ENCODE measurements at places on chromosomes 11 and 22.

- no peak overlapping the region for H3K4me3 ChIP-seq
- H3K4me1 ChIP-seq: peaks cover 2% of the 10 kb centered on the region
- DNase-seq: no peak
- H3K27ac ChIP-seq: no peak overlapping the region
Measured at GRCh38 chr11:4191031-4191571, 96.5 kb downstream of the RRM1 start.

DNA sequence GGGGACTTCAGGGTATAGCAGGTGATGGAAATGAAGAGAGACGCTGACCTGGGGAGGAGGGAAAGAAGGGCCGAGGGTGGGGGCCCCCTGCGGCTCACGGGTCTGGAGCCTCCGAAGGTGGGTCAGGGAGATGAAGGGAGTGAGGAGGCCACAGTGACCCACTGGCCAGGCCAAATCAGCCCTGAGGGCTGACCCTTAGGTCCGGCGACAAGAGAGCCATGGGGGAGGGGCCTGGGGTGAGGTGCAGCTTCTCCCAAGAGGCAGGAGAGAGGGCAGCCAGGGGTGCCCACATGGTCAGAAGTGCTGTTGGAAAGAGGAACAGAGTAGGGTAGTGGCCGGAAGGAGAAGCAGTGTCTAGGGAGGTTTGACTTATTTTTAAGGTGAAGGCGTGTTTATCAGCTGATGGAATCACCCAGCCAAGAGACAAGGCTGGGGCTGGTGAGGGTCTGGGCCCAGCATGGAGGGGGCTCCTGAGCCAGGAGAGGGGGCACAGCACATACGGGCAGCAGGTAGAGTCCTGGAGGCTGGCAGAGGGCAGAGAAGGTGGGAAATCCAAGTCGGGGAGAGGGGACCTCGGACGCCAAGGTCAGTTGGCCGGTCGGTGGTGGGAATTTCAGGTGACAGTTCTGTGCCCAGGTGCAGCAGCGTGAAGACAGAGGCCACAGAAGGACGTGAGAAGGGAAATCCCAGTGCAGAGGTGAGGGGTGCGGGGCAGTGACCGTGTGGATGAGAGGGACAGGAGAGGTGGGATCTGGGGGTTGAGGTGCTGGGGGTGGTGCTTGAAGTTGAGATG, 49.0 kb downstream of the LINC01488 start:
- no peaks in the 10 kb centered on the region for H3K4me1 ChIP-seq
- DNase-seq: no peak
- no peaks in the 10 kb centered on the region for H3K36me3 ChIP-seq
- H3K27ac ChIP-seq: no peak overlapping the region
- H3K27me3 ChIP-seq: no peaks in the 10 kb centered on the region
- no peak overlapping the region for H3K4me3 ChIP-seq

DNA sequence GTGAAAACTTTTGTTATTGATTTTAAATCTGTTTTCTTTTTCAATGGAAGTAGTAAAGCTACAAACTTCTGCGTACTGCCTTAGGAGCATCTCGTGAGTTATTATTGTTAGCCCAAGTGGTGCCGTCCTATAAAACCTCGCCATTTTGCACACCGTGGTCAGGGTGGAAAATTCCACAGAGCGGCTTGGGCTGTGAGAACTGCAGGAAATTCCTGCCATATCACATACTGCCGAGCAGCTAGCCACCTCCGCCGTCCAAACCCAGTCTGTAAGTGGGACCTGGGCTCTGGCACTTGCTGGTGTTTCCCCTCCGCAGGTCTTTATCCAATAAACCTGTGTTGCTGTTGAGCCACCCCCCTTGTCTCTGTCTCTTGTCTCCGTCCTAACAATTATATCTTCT, 88.0 kb upstream of the POU2AF2 start:
- no peaks in the 10 kb centered on the region for H3K4me1 ChIP-seq
- DNase-seq: no peak
- H3K4me3 ChIP-seq: no peak overlapping the region
- no peak overlapping the region for H3K27ac ChIP-seq
- H3K27me3 ChIP-seq: no peaks in the 10 kb centered on the region

GRCh38 chr11:107683061-107683460, 28.8 kb downstream of the SLN start:
- no peak overlapping the region for H3K4me3 ChIP-seq
- H3K4me1 ChIP-seq: no peaks in the 10 kb centered on the region
- no peak for DNase-seq
- no peak overlapping the region for H3K27ac ChIP-seq
- no peaks in the 10 kb centered on the region for H3K27me3 ChIP-seq

- no peak overlapping the region for H3K27ac ChIP-seq
- no peak overlapping the region for H3K4me3 ChIP-seq
- H3K27me3 ChIP-seq: no peaks in the 10 kb centered on the region
- H3K36me3 ChIP-seq: no peaks in the 10 kb centered on the region
- DNase-seq: no peak
Measured at GRCh38 chr11:121645001-121645400, 192.2 kb upstream of the SORL1-AS1 start.

GRCh38 chr11:70305501-70305900, 35.0 kb downstream of the PPFIA1 start:
- H3K36me3 ChIP-seq: no peaks in the 10 kb centered on the region
- no peak overlapping the region for H3K27ac ChIP-seq
- no peaks in the 10 kb centered on the region for H3K27me3 ChIP-seq
- no peak for DNase-seq
- H3K4me1 ChIP-seq: peaks cover 14% of the 10 kb centered on the region
- no peak overlapping the region for H3K4me3 ChIP-seq

DNA sequence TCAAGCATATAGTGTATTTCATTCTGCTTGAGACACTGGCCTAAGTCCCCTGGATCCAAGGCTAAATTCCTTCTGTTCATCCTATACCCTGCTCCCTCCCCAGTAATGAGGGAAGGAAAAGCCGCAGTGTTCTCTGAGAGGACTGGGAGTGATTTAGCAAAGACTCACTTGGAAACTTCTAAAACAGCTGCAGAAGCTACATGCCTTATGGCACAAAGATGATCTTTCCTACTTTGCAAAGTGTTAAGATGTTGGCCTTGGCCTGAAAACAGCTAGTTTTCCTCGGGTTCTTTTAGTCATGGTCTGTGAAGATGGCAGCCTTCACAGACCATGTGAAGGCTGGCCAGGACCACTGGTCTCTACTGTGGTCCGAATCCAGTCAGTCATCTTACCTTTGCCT, 65.7 kb downstream of the ABTB2 start:
- no peak for DNase-seq
- H3K4me3 ChIP-seq: no peak overlapping the region
- H3K27ac ChIP-seq: no peak overlapping the region
- no peaks in the 10 kb centered on the region for H3K4me1 ChIP-seq
- no peaks in the 10 kb centered on the region for H3K27me3 ChIP-seq

GRCh38 chr11:40819230-40819629, 640.2 kb downstream of the LRRC4C start:
- H3K36me3 ChIP-seq: no peaks in the 10 kb centered on the region
- H3K27ac ChIP-seq: no peak overlapping the region
- no peaks in the 10 kb centered on the region for H3K27me3 ChIP-seq

DNA sequence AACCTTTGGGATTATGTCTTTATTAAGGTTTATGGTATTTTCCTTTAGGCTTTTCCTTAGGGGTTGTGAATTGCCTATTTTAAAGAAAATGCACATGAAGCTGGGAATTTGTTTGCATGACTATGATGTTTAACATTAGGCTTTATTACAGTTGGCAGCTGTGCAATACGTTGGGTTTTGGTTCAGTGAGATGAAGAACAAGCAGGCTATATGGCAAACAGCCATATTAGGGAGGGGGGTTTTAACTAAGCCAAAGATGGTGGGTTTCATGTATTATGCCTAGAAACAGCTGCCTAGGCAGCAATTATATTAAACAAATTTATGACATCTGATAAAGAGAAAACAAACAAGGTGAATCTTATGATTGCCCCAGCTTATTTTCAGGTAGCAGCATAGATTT, 880.8 kb downstream of the FAM181B start:
- H3K4me1 ChIP-seq: no peaks in the 10 kb centered on the region
- no peak overlapping the region for H3K27ac ChIP-seq
- no peaks in the 10 kb centered on the region for H3K27me3 ChIP-seq
- no peaks in the 10 kb centered on the region for H3K36me3 ChIP-seq
- no peak for DNase-seq
- H3K4me3 ChIP-seq: no peak overlapping the region

GRCh38 chr11:110621826-110622225, 90.4 kb downstream of the ARHGAP20 start:
- H3K36me3 ChIP-seq: no peaks in the 10 kb centered on the region
- no peak overlapping the region for H3K4me3 ChIP-seq
- no peak overlapping the region for H3K27ac ChIP-seq
- DNase-seq: no peak

DNA sequence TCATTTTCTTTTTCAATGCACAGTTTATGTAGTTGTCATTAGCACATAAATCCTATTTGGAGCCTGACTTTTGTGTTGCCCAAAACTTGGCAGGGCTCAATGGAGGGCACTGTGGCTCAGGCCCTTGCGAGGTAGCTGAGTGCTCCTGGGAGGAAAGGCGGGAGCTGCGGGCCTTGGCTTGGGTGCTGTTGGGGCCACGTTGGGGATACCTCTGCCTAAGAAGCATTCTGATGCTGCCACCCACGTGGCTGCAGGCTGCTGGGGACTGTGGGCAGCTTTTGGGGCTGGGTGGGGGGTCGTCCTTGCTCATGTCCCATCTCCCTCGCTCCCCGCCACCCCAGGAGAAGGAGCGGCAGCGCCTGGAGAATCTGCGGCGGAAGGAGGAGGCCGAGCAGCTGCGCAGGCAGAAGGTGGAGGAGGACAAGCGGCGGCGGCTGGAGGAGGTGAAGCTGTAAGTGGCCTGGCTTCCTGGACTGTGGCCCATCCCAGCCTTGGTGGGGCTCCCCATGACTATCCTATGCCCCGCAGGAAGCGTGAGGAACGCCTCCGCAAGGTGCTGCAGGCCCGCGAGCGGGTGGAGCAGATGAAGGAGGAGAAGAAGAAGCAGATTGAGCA, 20.9 kb downstream of the INCENP start:
- no peak for DNase-seq
- no peak overlapping the region for H3K27ac ChIP-seq
- peaks cover 11% of the 10 kb centered on the region for H3K36me3 ChIP-seq
- no peak overlapping the region for H3K4me3 ChIP-seq

DNA sequence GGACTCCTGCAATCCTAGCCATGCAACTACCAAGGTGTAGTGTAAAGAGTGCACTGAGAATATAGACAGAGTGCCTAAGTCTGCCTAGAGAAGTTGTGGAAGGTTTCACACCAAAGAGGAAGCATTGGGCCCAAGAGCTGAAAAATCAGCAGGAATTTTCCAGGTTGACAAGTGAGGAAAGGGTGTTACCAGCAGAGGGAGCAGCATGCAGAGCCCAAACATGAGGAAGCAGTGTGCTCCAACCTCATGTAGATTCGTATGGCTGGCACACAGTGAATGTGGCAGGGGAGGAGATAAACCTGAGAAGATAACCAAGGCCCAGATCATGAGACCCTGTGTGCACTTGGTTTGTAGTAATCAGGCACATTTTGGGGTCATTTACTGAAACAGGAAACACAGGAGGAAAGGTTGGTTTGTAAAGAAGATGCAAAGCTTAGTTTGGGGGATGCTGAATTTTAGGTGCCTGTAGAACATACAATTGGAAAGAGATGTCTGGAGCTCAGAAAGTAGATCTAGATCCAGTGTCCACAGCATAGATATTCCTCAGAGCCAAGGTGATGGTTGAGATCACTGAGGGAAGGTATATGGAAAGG, 1.7 kb downstream of the HPX start:
- no peaks in the 10 kb centered on the region for H3K36me3 ChIP-seq
- no peak overlapping the region for H3K4me3 ChIP-seq
- H3K27me3 ChIP-seq: no peaks in the 10 kb centered on the region
- H3K4me1 ChIP-seq: no peaks in the 10 kb centered on the region
- no peak for DNase-seq

DNA sequence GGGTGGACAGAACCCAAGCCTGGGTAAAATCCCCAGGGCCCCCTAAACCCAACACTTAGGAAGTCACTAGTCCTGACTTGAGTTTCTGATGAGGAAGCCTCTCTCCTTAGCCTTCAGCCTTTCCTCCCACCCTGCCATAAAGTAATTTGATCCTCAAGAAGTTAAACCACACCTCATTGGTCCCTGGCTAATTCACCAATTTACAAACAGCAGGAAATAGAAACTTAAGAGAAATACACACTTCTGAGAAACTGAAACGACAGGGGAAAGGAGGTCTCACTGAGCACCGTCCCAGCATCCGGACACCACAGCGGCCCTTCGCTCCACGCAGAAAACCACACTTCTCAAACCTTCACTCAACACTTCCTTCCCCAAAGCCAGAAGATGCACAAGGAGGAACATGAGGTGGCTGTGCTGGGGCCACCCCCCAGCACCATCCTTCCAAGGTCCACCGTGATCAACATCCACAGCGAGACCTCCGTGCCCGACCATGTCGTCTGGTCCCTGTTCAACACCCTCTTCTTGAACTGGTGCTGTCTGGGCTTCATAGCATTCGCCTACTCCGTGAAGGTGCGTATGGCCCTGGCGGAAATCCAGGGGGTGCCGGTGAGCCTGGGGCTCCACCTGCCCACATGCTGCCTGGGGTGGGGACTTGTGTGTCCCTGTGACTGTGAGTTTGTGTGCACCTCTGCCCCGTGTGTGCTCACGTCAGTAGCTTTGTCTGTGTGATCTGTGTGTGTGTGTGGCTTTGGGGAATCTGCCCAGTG, at the start of gene IFITM1:
Gene IFITM1, plus strand, starts transcription at position 254 of the 767 bp plus-strand sequence. Its CDS starts 131 bp downstream, at position 385.
- H3K27me3 ChIP-seq: peaks cover 4% of the 10 kb centered on the region
- no peaks in the 10 kb centered on the region for H3K36me3 ChIP-seq
- H3K4me3 ChIP-seq: peak within 1 kb of the TSS; percentile 82
- peaks cover 20% of the 10 kb centered on the region for H3K4me1 ChIP-seq
- DNase-seq: peak; percentile 92
- peak within 1 kb of the TSS; percentile 86 for H3K27ac ChIP-seq

GRCh38 chr22:40449676-40450035, 79.3 kb downstream of the SGSM3 start:
- no peak for DNase-seq
- no peaks in the 10 kb centered on the region for H3K36me3 ChIP-seq
- H3K4me1 ChIP-seq: peaks cover 4% of the 10 kb centered on the region
- H3K27ac ChIP-seq: no peak overlapping the region

GRCh38 chr11:68997124-68997994, 15.7 kb downstream of the MRGPRF start:
- no peaks in the 10 kb centered on the region for H3K36me3 ChIP-seq
- no peaks in the 10 kb centered on the region for H3K27me3 ChIP-seq
- H3K27ac ChIP-seq: no peak overlapping the region
- no peak overlapping the region for H3K4me3 ChIP-seq
- DNase-seq: no peak

- H3K27ac ChIP-seq: peak overlapping the region; percentile 95
- H3K4me3 ChIP-seq: peak overlapping the region; percentile 93
- no peaks in the 10 kb centered on the region for H3K36me3 ChIP-seq
- H3K4me1 ChIP-seq: peaks cover 6% of the 10 kb centered on the region
- no peaks in the 10 kb centered on the region for H3K27me3 ChIP-seq
Measured at GRCh38 chr11:117143390-117143789, 697 bp upstream of the PAFAH1B2 start.

GRCh38 chr11:772429-773390, 4.6 kb downstream of the GATD1 start:
- no peaks in the 10 kb centered on the region for H3K4me1 ChIP-seq
- no peak overlapping the region for H3K4me3 ChIP-seq
- H3K36me3 ChIP-seq: peaks cover 7% of the 10 kb centered on the region
- no peaks in the 10 kb centered on the region for H3K27me3 ChIP-seq
- H3K27ac ChIP-seq: no peak overlapping the region

Data from kidney (tissue), 22 donors.